Stimulated activated CD4-positive, alpha-beta T cell treated with anti-CD3 and anti-CD28 coated beads, TNF-alpha, amount 100 ng/mL, for 4 hours (primary cell): ENCODE measurements at places on chromosomes 12 and 14.
A peak's percentile ranks its signal among the peaks of the same experiment; 100 is the strongest.

DNA sequence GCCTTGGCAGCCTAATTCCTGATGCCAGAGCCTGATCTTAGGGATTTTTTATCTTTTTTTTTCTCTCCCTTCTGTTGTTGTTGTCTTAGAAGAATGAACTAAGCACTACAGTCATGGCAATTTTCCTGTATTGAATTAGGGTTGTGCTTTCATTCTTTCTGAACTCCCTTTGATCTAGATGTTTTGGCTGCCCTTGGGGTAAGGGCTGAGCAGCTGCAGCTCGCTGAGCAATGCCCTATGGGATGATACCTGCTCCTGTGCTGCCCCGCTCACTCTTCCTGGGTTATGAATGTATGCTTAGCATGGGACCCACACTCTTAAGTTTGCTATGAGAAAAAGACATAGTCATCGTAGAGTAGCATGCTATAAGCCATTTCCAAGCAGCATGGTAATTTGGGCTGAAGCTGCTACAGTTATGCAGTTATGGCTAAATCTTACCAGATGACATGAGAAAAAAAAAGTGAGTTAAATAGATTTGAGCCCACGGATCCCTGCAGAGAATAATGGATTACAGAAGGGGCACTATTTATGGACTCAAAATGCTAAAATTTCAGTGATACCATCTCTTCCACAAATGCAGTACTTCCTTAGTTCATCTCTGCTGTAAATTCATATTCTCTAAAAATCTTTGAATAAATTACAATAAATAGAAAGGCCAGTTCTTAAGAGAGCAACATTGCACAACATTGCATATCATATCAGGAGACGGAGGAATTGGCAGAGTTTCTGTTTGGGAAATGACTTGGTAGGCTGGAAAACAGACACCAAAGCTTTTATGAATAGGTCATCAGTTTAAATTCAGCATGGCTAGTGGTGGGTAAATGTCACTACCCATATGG lies 79.2 kb upstream of the PTHLH start:
- no peak for DNase-seq

GRCh38 chr12:71878208-71878607 lies 38.6 kb downstream of the TBC1D15 start:
- no peak for DNase-seq

GRCh38 chr12:90229407-90230170 lies 521.0 kb upstream of the ATP2B1 start:
- DNase-seq = no peak

- no peak for DNase-seq
Observed at GRCh38 chr12:80714055-80714454, 2.7 kb upstream of the MYF5 start.

- DNase-seq = no peak
Observed at GRCh38 chr12:124557518-124558223, 9.7 kb downstream of the NCOR2 start.

GRCh38 chr12:48080285-48080684 lies 25.6 kb downstream of the SENP1 start:
- DNase-seq = no peak

- DNase-seq = peak; percentile 72
Observed at GRCh38 chr14:77032844-77033621, 4.5 kb upstream of the IRF2BPL start.

DNA sequence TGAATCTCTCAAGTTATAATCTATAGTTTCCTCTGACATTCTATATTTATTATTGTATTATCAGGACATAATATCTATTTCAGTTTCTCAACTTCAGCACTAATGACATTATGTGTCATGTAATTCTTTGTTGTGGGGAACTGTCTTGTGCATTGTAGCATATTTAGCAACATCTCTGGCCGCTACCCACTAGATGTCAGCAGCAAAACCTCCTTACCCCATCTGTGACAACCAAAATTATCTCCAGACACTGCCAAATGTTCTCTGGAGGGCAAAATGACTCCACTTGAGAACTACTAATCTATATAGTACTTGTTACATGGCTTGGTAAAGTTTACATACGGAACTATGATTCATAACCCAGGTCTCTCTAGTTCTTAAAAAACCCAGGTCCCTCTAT lies 110.2 kb downstream of the RASSF9 start:
- no peak for DNase-seq

DNA sequence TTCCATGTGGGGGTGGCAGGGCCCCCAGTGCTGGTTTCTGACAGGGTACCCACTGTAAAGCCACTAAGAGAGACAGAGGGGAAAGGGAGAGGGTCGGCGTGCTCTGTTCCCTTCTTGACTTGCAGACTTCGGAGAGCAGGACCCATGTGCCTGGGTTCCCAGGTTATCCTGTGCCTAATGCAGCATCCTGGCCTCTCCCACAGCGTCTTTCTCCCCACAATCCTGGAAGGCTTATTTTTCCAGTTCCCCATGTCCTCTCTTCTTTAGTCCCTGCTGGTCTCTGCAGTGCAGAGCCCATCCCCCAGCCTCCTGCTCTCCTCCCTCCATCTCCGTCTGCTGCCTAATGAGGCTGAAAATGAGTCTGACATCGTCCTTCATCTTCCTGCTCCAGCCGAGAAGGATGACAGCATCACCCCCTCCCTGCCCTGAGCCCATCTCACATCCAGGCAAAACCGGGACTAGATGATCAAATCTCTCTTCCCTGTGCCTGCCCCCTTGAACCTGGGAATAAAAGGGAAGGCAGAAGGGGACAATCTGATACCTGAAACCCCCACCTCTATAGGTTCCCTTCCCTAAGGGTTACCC lies 15.1 kb downstream of the CALCOCO1 start:
- no peak for DNase-seq

- no peak for DNase-seq
Observed at GRCh38 chr12:104648756-104649155, 192.0 kb downstream of the CHST11 start.

GRCh38 chr14:65082930-65083329 lies 19.4 kb downstream of the MAX start:
- DNase-seq = no peak
